Foreskin keratinocyte (primary cell): ENCODE measurements at places on chromosomes 6 and 20. TPM values are rescaled to one million over a fixed set of nuclear protein-coding genes. Genes with fewer than 3 reads are reported as not detected.

SLA2 gene
- total RNA-seq = not detected in 2 replicates

CCDC167 gene
- 24.8 and 27.4 TPM in 2 replicates for total RNA-seq

DNA sequence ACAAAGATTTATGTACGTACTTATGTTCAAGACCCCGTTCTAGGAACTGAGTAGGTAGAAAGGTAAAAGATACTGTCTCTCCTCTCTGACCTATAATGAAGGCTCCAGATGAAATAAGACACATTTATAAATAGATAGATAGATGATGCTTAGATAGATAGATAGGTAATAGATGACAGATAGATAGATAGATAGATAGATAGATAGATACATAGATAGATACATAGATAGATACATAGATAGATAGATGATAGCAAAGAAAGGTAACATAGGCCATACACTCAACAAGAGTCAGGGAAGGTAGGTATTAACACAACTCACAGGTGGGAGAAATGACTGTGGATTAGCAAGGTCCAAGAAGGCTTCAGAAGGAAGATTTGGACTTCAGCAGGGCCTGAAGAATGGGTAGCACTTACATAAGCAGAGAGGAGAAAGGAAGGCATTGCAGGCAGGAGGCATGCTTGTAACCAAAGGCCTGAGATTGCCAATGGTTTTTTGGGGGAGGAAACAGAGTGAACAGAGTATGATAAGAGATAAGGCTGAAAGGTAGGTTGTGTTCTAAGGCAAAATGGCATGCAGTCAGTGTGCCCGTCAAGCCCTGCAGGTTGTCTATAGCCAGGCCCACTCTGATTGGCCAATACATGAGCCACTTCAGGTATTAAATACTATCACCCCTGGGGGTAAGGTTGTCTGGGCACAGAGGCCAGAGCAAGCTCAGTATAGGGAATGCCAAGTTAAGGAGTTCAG lies 7.7 kb upstream of the MYB start:
- no peak for DNase-seq

DNA sequence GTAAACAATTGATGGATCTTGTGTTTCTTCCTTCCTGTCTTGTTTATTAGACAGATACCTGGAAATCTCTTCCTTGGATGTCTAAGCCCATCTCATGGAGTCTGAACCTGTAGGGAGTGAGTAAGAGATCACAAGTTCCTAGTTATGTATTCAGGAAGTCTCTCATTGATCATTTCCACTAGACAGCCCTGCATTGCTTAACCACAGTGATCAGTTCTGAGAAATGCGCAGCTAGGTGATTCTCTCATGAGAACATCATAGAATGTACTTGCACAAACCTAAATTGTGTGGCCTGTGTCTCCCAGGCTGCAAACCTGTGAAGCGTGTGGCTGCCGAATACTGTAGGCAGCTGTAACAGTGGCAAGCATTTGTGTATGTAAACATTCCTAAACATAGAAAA lies 39.1 kb downstream of the FAM120B start:
- no peak for DNase-seq

- DNase-seq = no peak
These were observed 12.1 kb upstream of the TENT5A start for GRCh38 chr6:81764531-81764930.

DNA sequence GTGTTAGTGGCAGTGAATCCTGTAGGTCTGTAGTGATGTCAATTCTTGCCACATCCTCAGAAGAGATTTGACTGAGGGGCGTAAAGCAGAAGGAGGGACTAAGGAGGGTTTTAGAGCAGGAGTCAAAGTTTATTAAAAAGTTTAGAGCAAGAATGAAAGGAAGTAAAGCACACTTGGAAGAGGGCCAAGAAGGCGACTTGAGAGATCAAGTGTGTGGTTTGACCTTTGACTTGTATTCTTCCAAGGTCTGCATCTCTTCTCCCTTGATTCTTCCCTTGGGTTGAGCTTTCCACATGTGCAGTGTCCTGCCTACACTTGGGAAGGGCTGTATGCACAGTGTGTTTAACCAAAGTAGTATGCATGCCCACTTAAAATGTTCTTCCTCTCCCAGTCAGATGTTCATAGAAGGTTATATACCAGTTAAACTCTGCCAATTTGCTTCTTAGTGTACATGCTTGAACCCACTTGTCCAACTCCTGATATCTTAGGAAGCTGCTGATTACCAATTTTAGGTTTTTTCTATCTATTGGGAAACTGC lies 627.6 kb downstream of the MMUT start:
- DNase-seq = no peak

DNA sequence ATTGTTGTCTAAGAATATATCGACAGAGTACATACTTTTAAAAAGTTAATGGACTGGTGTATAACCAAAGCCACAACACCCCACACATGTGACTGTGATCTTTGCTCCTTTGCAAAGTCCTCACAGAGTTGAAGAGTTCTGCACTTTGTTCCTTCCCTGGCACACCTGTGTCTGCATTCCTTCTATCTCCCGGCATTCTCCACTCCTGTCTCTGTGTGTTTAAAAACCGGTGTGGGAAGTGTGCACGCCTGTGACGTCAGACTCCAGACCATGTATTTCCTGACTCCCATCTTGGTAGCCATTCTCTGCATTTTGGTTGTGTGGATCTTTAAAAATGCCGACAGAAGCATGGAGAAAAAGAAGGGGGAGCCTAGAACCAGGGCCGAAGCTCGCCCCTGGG lies at the start of gene IYD:
Gene IYD, plus strand, starts transcription at position 251 of the 400 bp plus-strand sequence. Its CDS starts 20 bp downstream, at position 271.
- no peak for DNase-seq

GRCh38 chr6:136058852-136059251 lies 191.3 kb downstream of the MTFR2 start:
- no peak for DNase-seq

DNA sequence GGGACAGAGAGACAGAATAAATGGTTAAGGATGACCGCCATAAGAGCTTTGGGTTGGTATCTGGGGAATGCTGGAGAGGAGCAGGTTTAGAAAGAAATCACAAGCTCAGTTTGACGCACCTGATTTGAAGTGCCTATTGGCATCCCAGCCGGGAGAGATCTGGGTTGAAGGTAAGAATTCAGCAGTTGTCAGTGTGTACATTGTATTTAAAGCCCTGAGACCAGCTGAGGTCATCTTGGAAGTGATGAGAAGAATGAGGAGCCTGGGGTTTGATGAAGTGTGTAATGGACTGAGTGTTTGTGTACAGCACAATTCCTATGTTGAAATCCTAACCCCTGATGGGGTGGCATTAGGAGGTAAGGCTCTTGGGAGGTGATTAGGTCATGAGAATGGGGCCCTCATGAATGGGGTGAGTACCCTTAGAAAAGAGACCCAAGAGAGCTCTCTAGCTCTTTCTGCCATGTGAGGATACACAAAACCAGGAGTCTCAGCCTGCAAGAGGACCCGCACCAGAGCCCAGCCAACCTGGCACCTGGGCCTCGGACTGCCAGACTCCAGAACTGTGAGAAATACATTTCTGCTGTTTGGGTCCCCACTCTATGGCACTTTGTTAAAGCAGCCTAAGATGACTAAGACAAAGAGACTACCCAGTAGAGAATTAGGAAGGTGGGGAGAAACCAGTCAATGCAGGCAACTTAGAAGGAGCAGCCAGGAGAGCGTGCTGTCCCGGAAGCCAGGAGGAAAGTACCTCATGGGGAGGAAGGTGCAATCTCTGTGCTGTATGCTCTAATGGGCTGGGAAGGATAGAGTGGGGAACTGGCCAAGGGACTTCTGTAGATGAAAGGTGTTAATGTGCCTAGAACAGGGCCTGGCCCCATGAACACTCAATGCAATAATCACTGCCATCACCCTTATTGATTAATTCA lies 133.7 kb upstream of the SLC24A3 start:
- no peak for DNase-seq
